AML-193 (cell line): ENCODE measurements at places on chromosomes 5 and 9.

GRCh38 chr5:142244440-142244839 is 80.4 kb downstream of the SPRY4 start:
- no peak for DNase-seq

- DNase-seq: no peak
These were observed 47.9 kb upstream of the BASP1 start for GRCh38 chr5:17169507-17169906.

DNA sequence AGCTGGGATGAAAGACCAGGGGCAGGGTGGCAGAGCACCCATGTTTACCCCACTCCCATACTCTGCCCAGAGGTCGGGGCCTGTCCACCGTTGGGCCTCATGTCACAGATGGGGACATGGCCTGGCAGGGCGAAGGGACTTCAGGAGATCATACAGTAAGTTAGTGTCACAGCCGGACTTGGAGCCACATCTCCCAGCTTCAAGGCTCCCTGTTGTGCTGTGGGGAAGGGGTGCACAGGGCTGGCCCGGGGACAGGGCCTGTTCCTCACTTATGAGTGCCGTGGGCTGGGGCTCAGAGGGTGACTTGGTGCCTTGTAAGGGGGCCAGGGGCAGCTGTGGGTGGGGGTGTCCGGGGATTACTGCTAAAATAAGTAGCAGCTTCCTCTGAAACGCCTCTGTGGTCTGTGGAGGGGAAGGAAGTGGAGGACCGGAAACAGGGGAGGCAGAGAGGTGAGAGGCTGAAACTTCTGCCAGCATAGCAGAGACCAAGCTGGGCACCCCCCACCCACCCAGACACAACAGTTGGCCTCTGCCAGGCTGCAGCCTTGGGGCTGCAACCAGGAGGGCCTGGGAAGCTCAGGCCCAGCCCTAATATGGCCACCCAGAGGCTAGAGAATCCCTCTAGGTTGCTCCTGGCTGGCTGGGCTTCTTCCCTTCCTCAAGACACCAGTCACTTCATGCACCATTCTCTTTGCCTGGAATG is 41.1 kb upstream of the NEK6 start:
- peak; percentile 93 for DNase-seq

DNA sequence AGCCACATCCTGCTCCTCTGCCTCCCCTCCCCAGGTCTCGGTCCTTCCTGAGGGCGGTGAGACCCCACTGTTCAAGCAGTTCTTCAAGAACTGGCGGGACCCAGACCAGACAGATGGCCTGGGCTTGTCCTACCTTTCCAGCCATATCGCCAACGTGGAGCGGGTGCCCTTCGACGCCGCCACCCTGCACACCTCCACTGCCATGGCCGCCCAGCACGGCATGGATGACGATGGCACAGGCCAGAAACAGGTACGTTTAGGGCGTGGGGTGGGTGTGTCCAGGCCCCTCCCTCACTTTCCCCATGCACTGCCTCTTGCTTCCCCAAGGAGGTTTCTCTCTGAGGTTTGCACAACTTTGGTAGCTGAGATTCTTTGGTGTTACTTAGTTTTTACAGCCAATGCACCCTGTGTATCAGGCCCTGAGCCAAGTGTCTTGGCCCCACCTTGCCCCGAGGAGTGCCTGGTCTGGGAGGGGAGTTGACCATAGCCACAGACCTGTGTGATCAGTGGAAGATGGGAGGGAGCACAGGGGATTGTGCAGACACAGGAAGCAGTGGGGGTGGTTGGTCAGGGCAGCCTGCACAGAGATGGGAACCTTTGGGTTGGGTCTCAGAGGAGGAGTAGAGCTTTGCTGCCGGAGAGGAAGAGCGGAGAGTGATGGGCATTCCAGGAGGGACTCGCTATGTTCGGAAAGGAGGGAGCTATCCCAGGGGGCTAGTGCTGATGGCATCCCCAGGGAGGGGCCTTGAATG is 50.8 kb downstream of the GSN start:
- DNase-seq: no peak

DNA sequence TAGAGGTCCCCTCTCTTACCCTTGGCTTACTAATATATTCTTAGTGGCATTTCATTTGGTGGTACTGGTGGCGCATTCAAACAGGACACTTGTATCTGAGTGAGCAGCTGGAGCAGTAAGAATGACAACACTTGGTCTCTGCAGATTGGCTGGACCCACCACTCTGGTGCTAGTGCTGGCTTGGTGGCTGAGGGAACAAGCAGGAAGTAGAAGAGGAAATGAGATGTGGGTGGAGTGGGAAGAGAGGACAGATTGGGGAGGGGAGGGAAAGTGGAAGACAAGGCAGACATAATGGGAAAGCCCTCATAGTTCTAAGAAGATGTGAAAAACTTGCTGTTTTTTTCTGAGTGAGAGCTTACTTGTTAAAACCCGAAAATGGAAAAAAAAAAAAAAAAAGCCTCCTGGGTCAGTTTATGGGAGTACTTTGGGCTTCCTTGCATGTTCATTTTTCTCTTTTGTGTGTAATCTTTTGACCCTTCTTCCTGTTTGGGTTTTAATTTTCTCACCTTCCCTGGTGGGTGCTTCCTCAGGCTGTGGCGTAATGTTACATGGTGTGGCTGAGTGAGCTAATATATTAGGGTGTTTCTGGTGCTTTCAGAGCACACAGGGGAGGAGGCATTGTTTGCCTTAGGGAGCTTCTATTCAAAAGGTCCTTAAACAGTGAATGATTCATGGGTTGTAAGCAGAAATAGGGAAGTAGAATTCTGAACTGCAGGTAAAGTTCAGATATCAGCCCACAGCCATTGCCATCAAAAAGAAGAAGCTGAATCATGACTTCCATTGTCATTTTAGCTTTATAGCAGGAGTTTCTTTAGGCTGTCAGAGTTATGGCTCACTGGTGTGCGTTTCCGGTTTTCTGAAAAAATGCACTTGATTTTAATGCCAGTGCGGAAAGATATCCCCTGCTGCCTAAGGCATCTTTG is 52.3 kb downstream of the TLE4 start:
- DNase-seq: peak; percentile 89

DNA sequence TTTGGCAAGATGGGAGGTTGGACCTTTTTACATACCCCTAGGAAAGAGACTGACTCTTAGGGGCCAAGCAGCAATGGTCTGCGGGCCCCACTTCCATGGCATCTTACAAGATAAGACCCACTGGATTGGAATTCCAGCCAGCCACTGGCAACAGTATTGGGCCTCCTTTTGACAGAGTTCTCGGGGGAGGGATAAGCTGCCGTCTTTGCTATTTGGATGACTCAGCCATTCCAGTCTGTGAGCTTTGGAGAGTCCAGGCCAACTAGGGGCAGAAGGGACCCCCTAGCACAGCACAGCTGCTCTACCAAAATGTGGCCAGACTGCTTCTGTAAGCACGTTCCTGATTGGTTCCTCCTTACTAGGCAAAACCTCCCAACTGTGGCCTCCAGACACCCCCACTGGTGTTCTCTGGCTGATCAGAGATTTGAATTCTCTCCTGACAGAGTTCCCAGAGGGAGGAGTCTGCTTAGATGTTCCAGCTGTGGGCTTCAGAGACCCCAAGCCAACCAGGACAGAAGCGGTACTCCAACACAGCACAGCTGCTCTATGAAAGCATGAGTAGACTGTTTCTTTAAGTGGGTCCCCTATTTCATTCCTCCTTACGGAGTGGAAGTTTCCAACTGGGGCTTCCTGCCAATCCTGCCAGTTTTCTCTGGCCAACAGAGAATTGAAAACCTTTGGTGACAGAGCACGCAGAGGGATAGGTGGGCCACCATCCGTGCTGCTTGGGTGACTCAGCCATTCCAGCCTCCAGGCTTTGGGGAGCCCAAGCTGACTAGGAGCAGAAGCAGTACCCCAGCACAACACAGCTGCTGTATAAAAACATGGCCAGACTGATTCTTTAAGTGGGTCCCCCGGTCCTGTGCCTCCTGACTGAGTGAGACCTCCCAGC is 672.1 kb upstream of the RIOK2 start:
- no peak for DNase-seq

- no peak for DNase-seq
These were observed 30.8 kb downstream of the ACSL6 start for GRCh38 chr5:131980696-131981095.

GRCh38 chr5:96968074-96968473 is 32.2 kb downstream of the LNPEP start:
- no peak for DNase-seq

GRCh38 chr9:133605856-133606707 is 3.1 kb downstream of the FAM163B start:
- DNase-seq: no peak

DNA sequence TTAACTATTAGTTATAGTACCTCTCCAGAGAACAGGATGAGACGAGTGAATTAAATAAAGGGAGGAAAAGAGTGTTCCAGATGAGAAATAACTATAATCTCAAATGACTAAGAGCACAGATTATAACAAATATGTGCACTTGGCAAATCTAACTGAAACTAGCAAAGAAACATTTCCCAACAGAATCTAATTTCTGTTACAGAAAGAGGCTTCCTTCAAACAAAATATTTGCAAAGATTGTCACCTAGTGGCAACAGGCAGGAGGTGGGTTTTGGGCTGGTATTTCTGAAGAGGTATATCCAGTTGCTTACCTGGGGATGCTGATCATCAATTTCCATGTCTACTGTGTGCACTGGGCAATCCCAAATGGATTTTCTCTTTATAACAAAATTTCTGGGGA is 5.6 kb upstream of the SPDL1 start:
- no peak for DNase-seq

GRCh38 chr9:113359385-113359784 is 10.0 kb downstream of the BSPRY start:
- no peak for DNase-seq

DNA sequence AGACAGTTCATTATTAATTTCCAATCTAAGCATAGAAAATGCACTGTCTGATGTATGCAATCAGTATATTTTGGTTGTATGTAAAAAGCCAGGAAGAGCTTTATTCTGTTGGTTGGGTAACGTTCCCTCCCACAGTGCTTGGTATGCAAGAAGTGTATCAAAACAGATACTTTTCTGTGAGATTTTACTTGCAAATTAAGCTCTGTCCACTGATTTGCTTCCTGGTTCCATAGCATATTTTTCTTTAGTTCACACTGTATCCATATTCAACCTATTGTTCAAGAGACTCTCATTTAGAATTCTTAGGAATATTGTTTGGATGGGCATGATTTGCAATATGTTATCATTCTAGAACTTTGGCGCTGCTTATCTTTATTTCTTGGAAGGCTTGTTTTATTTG is 47.4 kb downstream of the RNF180 start:
- DNase-seq: no peak

DNA sequence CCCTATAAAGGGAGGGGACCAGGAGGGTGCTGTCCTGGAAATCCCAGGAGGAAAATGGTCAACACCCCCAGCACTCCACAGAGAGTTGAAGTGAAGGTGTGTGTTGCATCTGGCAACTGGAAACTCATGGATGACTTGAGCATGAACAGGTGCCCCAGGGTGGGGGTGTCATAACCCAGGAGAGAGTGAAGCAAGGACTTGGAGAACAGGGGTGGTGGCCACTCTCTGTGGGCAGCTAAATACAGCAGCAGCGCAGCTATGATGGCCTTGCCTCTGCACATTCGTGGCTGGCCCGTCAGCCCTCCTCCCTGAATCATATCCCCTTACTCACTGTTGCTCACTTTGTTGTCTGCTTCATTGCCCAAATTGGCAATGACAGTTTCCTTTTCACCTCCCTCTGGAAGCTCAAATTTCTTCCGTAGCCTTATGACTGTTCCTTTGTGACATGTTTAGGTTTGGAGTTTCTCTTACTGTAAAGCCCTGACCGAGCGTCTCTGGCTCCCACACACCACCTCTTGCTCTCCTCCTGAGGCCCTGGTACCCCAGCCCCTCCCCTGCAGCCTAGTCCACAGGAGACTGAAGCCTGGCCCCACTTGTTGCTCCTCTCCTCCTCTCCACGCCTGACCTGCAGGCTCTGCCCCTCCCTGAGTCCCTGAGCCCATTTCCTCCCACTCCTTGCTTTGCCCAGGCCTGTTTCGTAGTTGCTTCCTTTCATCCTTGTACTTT is 185.8 kb downstream of the CD180 start:
- DNase-seq: no peak

GRCh38 chr9:80873861-80874260 is 815.5 kb downstream of the TLE1 start:
- DNase-seq: no peak

- DNase-seq: no peak
These were observed 117.9 kb upstream of the CDH18 start for GRCh38 chr5:20105915-20106314.

DNA sequence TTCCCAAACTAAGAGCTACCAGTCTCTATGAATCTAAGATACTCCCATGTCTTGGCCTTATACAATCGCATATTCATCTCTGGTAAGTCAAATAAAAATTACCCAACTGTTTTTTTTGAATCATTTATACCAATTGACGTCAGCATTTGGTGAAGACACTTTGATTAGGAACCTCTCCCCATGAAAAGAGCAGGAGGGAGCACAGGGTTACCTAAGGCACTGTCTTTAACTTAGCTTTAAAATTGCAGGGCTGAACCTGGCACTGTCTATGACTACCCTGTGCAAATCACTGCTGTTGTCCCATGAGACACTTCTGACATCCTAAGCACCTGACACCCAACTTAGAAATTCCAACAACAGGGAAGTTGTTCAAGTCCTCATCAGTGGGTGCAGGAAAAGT is 586.4 kb downstream of the MAT2B start:
- DNase-seq: no peak

GRCh38 chr9:78543353-78543752 is 246.4 kb downstream of the PSAT1 start:
- DNase-seq: no peak

GRCh38 chr5:21694567-21694966 is 1158.6 kb downstream of the CDH12 start:
- no peak for DNase-seq

- DNase-seq: no peak
These were observed 14.3 kb upstream of the RNF130 start for GRCh38 chr5:180085837-180086236.

DNA sequence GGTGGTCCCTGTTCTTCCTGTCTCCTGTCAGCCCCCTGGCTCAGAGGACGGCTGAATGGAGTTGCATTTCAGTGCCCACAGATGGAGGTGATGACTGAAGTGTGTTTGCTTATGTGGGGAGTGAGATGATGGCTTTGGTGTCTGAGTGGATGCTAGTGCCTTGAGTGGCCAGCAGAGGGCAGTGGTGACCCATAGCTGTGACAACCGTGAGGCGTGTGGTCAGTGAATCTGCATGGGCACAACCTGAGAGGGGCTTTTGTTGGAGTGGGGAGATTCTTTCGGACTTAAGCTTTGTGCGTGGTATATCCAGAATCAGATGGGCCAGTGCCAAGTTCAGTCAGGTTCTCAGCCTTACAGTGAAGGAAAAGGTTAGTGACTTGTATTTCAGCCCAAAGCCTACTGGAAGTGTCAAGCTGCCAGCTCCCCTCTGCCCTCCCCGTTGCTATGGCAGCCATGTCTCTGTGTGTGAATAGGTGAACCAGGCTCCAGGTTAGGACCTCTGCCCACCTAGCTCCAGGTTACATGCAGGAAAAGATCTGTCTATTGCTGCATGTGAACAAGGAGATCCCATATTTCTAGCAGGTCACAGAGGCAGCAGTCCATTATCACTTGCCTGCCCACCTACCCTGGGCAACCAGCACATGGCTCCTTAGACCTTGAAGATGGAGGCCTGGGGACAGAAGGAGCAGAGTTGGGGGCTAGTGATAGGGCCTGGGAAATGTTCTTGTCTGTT is 14.7 kb upstream of the CXXC5 start:
- peak; percentile 61 for DNase-seq
